ENCODE measurements at places on chromosomes 11 and 22.

GRCh38 chr11:68025047-68025446 lies 5.4 kb upstream of the NDUFS8 start:
- DNase-seq, result no peak

DNA sequence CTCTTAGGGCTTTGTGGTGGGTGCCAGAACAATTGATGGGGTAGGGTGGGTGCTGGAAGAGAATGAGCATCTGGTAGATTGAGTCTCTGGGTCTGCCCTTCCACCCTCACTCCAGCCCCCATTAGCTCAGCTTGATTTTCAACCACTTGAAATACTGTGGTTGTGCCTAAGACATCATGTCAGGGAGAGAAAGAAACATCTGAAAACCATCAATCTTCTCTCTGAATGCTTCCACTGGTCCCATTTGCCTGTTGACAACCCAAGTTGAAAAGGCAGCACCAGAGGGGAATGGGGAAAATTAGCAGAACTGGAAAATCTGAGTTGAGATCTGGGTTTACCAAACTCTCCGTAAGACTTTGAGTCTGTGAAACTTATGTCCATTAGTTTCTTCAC lies 26.1 kb downstream of the CD44 start:
- DNase-seq, result no peak

DNA sequence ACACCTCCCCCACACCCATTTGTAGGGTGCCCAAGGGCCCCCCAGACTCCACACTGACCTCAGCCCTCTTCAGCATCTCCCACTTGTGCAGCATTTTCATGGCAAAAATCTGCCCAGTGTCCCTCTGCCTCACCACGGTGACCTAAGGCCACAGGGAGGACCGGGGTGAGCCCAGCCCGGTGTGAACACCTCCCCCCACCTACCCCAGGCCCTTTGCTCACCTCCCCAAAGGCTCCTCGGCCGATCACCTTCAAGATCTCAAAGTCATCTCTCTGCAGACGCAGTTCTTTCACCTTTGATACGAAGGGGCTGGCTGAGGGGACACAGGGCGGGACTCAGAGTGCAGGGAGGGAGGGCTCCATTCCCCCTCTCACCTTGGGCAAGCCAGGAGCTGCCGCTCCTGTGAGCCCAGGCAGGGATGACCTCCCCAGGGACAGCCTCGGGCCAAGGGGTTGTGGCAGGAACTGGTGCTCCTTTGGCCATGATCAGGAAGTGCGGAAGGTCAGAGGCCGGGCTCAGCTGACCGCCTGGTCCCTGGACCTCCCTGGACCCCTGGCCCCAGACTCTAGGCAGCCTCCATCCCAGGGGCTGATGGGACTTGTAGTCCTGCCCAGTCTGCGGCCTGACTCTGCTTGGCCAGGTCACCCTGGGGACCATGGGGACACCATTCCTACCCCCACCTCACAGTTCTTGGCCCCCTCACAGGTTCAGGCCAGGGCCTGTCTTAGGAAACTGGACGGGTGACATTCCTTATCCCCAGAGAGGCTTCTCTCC lies 2.7 kb downstream of the CDC42BPG start:
- no peak for DNase-seq

DNA sequence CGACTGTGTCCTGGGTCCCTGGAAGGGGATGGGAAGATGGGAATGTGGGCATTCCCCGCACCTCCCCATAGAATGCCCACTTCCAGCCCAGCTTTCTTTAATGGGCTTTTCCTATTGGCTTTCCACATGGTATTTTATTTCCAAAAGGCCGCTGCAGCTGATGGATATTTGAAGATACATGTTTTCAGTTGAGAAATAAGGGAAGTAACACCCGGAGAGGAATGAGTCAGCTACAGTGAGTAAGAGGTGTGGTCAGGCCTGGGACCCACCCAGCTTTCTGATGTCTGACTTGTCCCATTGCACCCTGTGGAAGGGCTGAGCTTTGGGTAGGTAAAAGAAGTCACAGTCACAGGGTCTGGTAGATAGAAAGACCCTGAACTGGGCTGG lies 476.9 kb downstream of the MIAT start:
- peak; percentile 5 for DNase-seq

DNA sequence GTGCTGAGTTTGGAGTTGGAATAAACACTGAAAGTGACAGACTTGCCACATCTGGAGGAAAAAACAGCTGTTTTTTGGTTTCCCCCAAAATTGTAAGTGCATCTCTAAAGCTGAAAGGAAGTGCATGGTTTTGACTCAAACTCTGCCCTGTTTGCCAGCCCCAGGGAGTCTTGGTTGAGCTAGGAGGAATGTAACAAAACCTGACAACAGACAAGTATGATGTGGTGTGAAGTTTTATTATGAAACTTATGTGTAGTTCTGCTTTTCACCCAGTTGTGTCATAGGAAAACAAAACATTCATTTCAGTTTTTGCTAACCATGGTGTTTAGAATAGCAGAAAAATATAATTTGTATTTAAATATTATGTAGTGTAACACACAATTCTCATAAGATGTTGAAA lies 31.7 kb upstream of the PDE3B start:
- no peak for DNase-seq

DNA sequence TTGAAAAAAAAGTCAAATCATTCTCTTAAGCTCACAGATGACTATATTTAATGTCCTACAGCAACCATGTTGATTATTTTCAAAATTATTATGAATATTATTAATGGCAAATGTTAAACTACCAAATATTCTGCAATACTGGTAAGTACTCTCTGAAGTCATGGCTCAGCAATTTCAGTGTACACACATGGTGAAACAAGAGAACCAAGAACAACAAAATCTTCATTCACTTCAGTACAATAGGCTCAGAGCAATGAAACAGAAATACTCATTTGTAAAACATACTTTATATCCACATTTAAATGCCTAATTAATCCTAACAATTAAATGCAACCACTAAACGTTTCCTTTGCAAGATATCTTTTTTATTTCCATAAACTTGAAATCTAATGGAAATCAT lies 347.2 kb downstream of the TTC28 start:
- DNase-seq, result no peak

- no peak for DNase-seq
Measured at GRCh38 chr11:106306942-106307341, 229.5 kb downstream of the AASDHPPT start.

DNA sequence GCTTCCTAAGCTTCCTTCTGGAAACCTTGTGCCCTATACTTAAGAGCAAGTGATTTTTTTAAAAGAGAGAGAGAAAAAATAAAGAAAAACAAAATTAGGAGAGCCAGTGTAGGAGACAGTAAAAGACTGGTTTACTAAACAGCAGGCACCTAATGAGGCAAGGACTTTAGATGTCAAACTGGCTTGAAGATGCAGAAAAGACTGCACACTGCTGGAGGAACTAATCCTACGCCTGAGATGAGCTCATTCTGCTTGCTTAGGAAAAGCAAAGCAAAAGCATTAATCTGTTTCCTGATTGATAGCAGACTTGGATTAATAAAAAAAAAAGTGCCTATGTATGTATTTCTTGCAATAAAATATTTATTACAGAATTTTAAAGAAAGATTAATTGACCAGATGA lies 113.6 kb upstream of the SEZ6L start:
- no peak for DNase-seq

DNA sequence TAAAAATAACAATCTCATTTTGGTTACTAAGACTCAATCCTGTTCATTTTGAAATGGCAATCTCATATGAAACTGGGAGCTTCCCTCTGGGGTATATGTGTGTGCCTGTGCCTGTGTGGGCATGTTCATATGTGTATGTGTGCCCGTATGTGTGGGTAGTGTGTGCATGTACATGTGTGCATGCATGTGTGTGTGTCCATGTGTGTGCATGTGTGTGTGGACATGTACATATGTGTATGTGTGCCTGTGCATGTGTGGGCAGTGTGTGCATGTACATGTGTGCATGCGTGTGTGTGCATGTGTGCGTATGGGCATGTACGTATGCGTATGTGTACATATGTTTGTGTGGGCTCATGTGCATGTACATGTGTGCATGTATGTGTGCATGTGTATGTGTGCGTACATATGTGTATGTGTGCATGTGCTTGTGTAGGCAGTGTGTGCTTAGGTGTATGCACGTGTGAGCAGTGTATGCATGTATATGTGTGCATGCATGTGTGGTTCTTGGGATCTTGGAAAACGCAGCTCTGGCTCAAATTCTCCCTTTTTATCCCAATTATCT lies 24.5 kb upstream of the CACNG2 start:
- DNase-seq, result no peak

DNA sequence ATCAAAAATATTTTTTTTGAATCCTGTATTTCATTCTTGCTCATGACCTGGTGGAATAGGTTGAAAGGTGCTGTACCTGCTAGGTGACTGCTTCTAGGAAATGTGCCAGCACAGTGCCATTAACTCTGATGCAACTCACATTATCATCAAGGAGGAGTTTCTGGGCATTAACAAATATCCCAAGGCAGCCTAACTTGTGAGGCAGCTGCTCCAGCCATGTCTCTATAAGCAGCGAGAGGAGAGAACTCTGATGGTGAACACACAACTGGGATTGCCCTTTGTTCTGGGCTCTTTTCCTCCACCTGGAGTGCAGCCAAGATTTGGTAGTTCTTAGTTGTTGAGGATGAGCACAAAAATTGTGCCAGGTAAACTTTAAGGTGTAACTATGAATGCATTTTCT lies 25.6 kb downstream of the HEPHL1 start:
- no peak for DNase-seq

DNA sequence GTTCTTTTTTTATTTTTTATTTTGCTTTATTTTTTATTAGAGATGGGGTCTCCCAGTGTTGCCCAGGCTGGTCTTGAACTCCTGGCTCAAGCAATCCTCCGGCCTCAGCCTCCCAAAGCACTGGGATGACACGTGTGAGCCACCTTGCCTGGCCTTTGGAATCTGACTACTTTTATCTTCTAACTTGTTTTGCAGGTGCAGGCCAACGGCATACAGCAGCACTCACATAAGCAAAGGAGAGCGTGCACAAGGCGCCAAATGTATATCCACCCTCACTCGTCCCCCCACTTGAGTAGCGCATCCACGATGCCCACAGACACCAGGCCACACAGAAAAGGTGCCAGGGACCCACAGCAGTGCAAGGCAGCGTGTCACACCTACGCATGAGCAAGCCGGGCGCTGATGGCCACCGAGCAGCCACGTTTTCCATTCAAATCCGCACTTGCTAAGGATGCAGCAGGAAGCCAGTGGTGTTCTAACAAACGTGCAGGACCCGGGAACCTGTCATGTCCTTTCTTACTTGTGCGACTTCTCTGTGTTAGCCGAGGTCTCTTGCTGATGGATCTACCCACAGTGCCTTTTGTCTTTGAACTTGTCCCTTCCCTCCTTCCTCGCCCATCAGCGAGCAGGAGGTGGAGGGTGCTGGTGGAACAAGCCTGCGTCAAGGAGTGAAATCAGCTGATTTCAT lies 5.9 kb downstream of the ASCL2 start:
- no peak for DNase-seq

DNA sequence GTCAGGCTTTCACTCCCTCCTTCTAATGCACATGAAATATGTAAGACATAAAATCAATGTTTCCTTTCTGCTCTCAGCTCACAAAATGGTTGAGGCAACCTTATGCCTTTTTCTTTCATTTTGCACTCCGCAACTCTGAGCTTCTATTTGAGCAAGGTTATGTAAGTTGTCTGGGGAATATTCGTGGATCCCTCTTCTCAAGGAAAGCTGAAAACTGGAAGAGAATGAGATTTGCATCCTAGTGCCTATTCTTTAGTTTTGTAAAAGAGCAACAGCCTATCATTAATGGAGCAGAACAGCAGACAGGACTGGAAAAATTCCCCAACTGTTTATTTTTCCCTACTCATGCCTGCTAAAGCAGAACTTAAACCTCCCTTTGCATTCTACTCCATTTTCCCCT lies 141.7 kb downstream of the FAM76B start:
- DNase-seq, result no peak

- DNase-seq, result no peak
Measured at GRCh38 chr11:6498121-6498520, 1.0 kb downstream of the DNHD1 start.

DNA sequence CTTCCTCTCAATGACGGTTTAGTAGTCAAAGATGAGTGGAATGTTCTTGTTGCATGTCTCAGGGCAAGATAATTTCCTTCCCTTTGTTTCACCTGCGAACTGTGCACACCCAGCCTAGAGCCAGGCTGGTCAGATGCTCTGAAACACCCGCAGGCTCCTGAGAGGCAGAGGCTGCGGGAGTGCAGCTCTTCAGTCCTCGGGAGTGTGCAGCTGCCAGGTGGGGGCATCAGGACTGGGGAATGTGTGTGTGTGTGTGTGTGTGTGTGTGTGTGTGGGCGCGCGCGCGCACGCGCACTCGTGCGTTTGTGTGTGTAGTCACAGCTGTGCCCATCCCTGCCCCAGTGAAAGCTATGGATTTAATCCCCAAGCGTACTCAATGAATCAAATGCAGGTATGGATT lies 136.2 kb upstream of the NTM start:
- no peak for DNase-seq

DNA sequence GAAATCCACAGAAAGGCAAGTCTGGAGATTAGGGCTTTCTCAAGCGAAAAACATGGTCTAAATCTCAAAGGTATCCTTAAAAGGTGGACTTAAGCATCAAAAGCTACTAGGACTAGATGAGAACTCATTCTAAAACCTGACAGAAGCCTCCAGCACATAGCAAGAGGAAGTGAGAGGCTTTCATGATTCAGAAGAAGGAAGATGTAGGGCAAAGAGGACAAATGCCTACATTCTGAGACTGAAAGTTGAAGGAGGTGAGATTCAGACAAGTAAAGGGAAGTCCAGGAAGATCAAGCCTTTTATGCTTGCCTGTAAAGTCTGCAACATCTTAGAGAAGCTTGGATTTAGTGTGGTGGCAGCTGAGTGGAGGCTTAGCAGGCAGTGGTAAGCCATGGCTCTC lies 98.9 kb downstream of the PGR start:
- DNase-seq, result no peak

- DNase-seq, result no peak
Measured at GRCh38 chr11:128357073-128357472, 230.3 kb downstream of the ETS1 start.

GRCh38 chr11:1259561-1259960 lies 36.7 kb downstream of the MUC5B start:
- DNase-seq, result no peak

- DNase-seq, result no peak
Measured at GRCh38 chr11:128711136-128711535, 17.3 kb downstream of the FLI1 start.

DNA sequence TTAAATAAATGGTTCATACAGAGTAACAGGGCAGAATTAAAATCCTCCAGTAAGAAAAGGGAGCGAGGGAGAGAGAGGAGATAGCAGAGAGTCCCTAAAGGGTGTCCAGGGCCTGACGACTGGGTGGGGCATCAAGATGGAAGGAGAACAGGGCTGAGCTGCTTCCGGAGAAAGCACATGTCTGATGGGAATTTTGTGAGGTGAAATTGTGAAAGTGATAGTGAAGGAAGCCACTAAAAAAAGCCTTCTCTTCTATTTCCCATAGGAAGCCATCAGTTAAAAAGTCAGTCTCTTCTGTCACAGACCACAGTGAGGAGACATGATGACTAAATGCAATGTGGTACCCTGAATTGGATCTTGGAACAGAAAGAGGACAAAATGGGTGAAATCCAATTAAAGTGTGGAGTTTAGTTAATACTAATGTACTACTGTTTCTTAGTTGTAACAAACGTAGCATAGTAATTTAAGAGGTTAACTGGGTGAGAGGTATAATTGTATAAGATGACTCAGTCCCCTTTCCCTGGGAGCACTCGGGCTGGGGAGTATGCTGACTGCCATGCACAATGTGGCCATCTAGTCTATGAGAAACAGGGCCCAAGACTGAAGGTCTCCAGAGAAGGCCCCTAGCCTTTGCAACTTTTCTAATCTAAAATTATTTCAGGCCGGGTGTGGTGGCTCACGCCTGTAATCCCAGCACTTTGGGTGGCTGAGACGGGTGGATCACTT lies 29.5 kb upstream of the FCHSD2 start:
- DNase-seq, result no peak

All from activated naive CD8-positive, alpha-beta T cell treated with anti-CD3 and anti-CD28 coated beads for 36 hours (primary cell).